ENCODE measurements at places on chromosomes 3 and 15.
A peak's percentile ranks its signal among the peaks of the same experiment; 100 is the strongest.

DNA sequence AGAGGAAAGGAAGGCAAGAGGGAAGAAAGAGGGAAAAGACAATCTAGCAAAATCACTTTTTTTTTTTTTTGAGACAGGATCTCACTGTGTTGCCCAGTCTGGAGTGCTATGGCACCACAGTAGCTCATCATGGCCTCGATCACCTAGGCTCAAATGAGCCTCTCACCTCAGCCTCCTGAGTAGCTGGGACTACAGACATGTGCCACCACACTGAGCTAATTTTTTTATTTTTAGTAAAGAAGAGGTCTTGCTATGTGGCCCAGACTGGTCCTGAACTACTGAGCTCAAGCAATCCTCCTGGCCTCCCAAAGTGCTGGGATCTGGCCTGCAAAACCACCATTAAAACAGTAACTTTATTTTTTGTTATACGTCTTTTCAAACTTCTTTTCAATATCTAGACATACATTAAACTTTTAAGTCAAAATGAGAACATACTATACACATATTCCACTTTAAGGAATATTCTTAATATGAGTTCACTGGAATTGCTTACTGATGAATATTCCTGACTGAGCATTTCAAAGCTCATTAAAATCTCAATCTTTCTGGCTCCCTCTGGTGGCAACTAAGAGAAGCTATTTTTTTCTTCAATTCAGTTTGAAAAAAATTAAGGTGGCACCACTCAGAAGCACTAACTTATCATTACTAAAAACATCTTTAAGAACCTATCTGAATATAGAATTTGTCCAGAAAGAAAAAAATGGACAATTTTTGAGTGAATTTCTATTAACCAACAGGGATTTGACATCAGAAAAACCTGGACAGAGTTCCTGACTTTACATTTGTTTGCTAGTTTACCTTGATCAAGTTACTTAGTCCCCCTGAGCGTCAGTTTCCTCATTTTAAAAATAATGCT lies 40.9 kb downstream of the UACA start:
- no peak for DNase-seq

DNA sequence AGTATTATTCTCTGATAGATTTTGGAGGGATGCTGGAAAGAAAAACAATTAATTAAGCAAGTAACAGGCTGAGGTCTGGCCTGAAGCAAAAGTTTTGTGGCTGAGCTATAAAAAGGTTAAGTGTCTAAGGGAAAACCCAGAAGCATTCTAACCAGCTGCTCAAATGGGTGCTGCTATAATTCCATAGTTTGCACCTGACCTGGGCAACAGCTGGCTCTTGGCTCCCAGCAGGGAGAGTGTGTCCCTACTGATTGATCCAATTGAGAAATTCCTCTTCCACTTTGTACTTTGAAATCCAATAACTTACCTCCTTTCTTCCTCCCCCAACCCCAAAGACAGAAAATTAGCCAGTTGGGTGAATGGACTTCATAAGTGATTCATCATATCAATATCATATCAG lies 27.7 kb upstream of the SMAD3 start:
- DNase-seq = no peak

GRCh38 chr3:63400246-63400860 lies 122.2 kb downstream of the SYNPR start:
- no peak for DNase-seq

DNA sequence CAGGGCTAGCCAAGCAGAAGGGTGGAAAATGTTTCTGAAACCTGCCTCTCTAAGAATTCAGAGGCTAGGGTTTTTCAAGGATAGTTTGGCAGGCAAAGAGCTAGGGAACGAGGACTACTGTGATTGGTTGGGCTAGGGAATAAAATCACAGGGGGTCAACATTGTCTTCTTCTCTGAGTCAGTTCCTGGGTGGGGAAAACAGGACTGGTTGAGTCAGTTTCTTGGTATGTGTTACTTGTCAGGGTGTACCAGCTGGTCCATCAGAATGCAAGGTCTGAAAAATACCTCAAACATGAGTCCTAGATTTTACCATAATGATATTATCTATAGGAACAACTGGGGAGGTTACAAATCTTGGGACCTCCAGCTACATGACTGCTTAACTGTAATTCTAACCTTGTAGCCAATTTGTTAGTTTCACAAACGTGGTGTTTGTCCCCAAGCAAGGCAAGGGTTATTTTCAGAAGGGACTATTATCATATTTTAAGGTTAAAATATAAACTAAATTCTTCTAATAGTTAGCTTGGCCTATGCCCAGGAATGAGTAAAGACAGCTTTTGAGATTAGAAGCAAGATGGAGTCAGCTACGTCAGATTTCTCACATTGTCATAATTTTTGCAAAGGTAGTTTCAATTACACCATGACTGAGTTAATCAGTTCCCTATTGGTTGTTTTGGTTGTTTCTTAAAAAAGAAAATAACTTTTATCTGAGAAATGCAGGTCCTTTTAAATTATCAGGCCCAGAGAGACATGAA lies 231.5 kb downstream of the ALCAM start:
- DNase-seq = no peak

DNA sequence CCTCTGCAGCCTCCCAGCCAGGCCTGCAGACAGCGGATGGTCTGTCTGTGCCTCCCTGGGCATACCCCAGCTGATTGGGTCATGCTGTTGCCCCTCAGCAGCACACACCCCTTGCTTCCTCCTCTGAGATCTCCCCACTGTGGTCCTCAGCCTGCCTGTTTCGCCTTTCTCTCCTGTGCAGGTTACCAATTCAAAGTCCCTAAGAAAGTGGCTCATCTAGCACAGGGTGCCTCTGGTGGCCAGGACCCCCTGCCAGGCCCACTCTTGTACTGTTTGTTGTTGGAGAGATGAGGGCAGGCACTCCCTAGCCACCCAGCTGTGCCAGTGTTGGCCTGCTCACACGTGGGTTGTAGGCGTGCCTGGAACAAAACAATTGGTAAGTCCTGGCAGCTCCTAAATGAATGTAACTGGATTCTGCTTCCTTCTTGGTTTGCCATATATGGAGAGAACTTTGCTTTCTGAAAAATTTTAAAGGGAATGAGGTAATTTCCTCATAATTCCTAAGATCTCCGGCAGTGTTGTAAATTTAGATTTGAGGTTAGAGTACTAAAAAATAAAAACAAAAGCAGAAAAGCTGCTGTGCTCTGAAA lies 213.2 kb upstream of the IL12A start:
- peak; percentile 70 for DNase-seq

GRCh38 chr15:74788042-74788682 lies 6.3 kb downstream of the CSK start:
- no peak for DNase-seq

DNA sequence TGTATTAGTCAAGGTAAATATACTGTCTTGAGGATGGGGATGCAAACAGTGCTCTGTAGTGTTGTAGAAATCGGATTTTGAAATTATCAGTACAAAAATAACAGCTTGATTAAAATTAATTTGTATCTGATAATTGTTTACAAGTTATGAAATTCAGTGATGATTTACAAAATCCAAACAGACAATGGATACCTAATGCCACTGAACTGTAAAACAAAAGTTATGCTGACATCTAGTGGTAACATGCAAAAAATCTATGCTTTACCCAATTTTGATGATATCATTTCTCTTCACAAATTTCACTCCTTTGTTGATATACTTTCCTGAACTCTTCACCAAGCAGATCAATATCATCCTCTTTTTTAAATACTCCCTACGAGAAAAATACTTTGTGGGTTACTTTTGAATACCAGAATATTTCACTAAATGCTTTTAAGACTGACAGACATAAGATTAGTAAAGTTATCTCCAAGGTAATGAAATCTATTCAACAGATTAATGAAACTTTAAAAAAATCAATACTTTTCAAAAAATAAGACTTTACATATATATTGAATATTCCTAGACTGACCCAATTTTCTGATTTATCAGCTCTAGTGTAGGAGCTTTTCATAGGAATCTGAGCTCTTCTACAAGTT lies 36.0 kb downstream of the MNS1 start:
- DNase-seq = no peak

DNA sequence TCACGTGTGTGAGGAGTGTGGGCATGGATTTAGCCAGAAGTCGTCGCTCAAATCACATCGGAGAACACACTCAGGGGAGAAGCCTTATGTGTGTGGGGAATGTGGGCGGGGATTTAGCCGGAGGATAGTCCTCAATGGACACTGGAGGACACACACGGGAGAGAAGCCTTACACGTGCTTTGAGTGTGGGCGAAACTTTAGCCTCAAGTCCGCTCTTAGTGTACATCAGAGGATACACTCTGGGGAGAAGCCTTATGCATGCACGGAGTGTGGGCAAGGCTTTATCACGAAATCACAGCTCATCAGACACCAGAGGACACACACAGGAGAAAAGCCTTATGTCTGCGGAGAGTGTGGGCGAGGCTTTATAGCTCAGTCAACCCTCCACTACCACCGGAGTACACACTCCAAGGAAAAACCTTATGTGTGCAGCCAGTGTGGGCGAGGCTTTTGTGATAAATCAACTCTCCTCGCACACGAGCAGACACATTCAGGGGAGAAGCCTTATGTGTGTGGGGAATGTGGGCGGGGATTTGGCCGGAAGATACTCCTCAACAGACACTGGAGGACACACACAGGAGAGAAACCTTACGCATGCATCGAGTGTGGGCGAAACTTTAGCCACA lies 28.1 kb downstream of the ZNF589 start:
- DNase-seq = no peak

DNA sequence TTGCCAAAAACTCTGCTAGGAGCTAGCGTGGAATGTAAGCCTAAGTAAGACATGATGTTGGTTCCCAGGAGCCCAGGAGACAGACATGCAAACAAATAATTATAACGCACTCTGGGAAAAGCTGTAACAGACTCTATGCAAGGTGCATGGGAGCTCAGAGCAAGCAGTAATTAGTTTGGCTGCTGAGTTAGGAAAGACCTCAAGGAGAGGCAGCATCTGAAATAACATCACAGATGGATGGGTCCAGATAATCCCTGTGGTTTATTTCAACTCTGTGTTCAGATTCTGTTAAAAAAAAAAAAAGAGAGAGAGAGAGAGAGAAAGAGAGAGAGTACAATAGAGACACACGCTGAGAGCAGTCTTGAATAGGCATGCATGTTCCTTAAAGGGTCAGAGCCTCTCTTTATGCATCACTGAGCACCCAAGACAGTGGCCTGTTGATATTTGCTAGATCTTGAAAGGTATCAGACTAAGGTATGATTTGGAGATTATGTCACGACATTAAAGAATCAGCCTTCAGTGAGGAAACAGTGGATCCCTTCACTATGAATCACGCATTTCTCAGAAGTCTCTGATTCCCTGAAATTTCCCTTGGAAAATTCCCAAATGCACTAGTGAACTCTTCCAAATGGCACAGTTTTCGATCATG lies 124.4 kb upstream of the LIPC start:
- DNase-seq = no peak

DNA sequence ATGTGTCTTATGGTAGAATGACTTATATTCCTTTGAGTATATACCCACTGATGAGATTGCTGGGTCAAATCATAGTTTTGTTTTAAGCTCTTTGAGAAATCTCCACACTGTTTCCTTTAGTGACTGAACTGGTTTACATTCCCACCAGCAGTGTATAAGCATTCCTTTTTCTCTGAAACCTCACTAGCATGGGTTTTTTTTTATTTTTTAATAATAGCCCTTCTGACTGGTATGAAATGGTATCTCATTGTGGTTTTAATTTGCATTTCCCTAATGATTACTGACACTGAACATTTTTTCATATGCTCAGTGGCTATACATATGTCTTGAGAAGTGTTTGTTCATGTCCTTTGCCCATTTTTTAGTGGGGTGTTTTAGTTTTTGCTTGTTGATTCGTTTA lies 494.3 kb downstream of the SQOR start:
- no peak for DNase-seq

- no peak for DNase-seq
Measured at GRCh38 chr3:133197619-133198018, 159.4 kb downstream of the TMEM108 start.

DNA sequence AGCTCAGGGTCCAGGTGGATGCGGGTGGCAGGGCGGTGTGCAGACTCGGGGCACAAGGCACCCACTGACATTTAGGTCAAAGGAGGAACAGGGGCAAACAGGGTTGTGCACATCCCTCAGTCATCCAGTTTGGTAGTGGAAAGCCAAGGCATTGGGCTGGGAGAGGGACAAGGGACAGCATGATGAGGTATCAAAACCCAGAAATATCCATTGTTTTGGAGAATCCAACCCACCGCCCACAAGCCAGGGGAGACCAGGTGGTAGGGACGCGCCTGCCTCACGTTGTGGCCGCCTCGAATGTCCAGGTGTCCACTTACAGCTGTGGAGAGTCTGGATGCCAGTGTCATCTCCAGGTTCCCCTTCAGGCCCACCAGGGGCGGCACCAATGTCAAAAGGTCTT lies 33.3 kb downstream of the SLC41A3 start:
- DNase-seq = no peak

GRCh38 chr15:52146261-52146660 lies 33.7 kb upstream of the BCL2L10 start:
- no peak for DNase-seq

DNA sequence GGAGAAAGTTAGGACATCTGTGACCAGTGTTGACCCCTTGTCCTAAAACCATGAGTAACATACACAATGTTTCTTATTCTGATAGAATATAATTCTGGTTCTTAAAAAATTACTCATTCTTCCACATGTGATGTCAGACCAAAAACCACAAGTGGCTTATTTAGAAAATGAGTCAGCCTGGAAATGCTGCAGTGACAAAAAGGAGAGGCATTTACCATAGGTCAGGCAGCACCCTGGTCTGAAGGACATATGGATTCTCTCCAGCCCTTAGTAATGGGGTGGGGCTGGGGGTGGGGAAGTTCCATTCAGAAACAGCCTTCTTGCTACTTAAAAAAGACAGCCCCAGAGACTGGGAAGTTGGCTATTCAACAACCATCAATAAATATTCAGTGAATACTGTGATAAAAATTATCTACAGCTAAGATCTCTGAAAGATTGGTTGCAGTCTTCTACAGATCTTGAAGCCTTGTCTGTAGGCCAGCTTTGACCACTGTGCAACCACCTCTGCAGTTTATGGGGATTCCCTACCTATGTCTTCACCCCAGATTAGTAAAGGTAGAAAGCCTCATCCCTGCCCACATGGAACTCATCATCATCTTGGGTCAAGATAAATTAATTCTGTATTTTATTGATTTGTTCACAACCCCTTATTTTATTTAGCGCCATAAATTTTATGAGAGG lies 34.9 kb upstream of the TIMP4 start:
- DNase-seq = no peak

- DNase-seq = no peak
Measured at GRCh38 chr3:127763816-127764215, 58.5 kb downstream of the MGLL start.

- no peak for DNase-seq
Measured at GRCh38 chr15:49023354-49023753, 22.9 kb downstream of the SECISBP2L start.
